ENCODE measurements at places on chromosomes 7 and 10.

- no peak for DNase-seq
Measured at GRCh38 chr10:102460836-102461186, 9.5 kb upstream of the C10orf95 start.

DNA sequence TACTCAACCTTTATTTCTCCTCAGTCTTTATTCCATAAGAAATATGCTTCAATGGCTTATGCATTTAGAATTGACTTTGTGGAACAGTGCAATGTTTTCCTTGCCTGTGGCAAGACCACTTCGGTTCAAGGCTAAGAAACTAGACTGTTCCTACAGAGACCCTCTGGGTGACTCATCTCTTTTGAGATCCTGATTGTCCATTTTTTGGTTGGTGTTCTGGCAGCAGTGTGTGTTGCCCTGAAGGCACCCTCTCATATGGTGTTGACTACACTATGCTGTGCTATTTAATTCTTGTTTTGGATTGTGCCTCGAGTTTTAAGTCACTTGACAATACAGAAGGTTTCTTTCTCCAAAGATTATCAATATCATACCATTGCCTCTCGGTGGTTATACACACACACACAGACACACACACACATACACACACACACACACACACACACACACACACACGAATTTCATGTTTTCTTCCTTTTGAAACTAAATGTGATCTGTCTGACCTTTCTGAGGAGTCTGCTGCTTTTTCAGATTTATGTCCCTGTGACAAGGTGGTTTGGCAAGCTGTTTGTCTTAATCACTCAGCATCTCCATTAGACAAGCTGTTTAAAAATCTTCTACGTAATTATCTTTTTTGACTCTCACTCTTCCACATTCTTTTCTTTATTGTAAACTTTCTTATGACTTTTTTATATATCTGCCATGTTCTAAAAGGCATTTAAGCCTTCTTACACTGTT, 187.2 kb downstream of the VTI1A start:
- DNase-seq, result no peak

DNA sequence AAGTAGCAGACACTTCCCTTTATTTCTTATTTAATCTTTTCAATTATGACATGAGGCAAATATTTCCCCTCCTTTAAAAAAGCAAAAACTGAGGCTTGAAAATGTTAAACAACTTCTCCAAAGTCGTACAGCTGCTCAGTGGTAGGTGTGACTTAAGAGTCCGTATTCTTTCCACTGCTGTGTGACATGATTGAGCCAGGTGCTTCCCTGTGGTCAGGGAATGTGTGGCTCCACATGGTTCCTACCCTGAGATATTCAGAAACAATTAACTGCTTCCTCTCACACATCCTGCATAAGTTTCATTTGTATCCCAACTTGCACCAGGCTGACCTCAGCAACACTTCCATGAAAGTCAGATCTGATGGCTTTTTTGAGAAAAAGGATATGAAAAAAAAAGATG, 13.6 kb downstream of the OPALIN start:
- DNase-seq, result no peak

DNA sequence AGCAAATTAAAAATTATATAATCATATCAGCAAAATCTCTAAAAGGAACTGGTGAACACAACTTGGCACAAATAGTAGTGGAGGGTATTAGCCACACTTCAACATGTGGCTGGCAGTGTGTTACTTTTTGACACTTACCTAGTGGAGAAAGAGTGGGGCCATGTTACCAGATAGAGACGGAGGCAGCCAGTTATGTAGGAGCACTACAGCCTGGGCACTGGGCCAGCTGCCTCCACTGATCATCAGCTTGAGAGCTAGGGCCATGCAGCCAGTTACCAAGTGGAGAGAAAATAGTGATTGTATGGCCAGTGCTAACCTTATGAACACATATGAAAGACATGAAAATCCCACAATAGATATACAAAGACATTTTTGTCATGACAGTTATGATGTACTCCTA, 243.1 kb downstream of the CTNNA3 start:
- DNase-seq, result no peak

GRCh38 chr10:119817991-119818888, 54.4 kb downstream of the MCMBP start:
- DNase-seq, result peak; percentile 39

DNA sequence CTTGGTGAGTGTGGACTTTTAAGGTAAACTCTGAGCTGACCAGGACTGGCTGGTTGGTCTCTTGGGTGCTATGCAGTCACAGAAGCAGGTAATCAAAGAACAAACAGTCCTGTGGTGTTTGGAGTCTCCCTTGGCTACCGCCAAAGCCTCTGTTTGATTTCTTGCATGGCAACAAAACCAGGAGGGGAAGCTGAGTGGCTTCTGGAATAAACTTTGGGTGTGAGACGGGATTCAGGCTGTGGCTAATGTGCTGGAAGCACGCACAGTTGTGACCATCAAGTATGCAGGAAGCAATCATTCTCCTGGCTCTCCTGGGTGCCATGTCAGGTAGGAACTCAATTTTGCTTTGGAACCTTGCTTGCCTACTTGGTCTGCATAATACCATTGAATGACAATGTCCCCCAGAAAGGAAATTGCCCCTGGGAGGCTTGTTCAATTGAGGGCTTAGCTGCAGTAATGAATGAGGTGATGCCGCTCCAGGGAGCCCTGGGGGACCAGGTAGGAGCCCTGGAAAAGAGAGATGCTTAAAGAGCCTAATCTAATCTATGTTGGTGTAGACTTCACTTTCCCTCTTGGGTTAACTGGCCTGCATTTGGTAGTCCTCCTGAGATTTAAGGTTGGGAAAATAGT, at the start of gene CDHR3:
Gene CDHR3 (plus strand): TSS at position 227 of the 630 bp plus-strand sequence. CDS start 55 bp downstream, at position 282.
- no peak for DNase-seq

- DNase-seq, result peak; percentile 24
Measured at GRCh38 chr7:15972862-15973275, 286.4 kb upstream of the MEOX2 start.

GRCh38 chr10:70376436-70377378, 5.7 kb downstream of the LRRC20 start:
- DNase-seq, result no peak

- no peak for DNase-seq
Measured at GRCh38 chr10:132463333-132464255, 66.6 kb downstream of the PWWP2B start.

- no peak for DNase-seq
Measured at GRCh38 chr7:76332078-76332477, 26.7 kb downstream of the YWHAG start.

GRCh38 chr7:83366629-83367028, 203.9 kb upstream of the PCLO start:
- DNase-seq, result no peak

DNA sequence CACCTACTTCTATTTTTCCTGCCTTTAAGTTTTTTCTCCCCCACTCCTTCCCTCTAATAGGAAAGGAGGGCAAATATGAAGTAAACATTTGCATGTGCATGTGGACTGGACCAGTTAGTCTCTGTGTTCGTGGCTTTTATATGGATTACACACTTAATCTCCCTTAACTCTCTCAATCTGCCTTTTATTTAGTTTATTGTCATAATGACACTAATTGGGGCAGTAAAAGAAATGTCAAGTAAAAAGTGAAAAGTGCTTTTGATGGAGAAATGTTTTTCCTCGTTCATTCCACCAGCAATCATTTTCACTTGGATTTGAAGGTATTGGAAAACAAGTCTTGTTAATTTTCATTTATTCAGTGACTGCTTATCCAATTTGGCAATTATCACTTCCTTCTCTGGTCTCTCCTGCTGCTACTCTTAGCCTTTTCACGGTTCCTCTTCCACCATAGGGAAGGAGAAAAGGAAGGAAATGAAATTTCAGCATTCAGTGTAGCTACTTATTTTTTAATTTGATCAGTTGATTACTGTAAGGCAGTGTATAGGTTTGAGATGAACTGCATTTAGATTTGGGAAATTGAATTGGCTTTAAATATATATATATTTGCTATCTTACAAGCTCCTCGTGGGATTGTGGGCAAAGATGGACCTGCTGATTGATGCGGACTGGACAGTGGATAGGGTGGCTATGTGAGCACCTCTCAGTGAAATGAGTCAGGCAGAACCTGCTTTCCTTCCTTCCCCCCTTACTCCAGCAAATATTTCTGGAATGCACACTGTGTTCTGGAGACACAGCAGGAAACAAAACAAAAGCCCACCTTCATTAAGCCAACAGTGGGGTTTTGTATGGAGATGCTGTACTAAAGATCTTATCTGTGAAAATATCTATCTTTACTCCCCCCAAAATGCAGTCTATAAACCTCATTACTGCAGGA, 77.5 kb downstream of the LRRC4 start:
- no peak for DNase-seq

- no peak for DNase-seq
Measured at GRCh38 chr10:45456822-45457221, 82.8 kb downstream of the ALOX5 start.

DNA sequence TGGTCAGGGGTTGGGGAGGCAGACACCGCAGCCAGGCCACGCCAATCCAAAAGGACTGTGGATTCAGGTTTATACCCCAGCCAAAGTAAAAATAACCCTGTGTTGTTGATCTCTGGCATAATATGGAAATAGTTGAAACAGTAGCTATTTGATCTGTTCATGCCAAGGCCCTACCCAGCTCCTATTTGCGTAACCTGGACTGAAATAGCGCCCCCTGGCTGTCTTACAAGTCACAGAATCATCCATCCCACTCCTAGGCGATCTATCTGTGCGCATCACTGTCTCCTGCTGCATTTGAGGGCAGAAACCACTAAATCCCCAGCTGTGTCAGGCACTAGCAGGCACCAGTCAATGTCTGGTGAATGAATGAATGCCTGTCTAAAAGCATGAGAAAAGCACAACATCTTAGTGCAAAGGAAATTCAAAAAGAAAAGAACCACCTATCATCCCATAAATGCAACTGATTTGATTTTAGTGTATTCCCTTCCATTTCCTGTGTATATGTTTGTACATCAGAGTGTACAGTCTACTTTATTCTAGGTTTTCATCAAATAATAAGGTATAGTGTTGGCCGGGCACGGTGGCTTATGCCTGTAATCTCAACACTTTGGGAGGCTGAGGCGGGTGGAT, 160.0 kb downstream of the SLIT1 start:
- DNase-seq, result no peak

GRCh38 chr10:49111320-49111698, 4.0 kb downstream of the VSTM4 start:
- DNase-seq, result no peak

GRCh38 chr7:76232698-76233097, 31.0 kb downstream of the SRRM3 start:
- no peak for DNase-seq

DNA sequence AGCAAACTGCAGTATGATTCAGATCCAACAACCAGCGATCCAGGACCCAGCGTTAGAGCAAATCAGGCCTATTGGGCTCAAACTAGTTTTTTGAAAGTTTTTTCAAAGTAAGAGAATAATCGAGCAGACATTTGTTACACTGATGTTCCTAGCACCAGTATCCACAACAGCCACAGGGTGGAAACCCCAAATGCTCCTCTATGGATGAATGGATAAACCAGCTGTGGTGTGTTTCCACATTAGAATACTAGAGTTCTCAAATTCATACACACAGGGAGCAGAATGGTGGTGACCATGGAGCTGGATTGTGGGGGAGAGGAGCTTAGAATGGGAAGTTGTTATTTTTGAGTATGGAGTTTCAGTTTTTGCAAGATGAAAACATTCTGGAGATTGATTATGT, 60.7 kb downstream of the PDIA4 start:
- DNase-seq, result no peak

GRCh38 chr7:1592299-1592871, 22.6 kb upstream of the PSMG3 start:
- no peak for DNase-seq

DNA sequence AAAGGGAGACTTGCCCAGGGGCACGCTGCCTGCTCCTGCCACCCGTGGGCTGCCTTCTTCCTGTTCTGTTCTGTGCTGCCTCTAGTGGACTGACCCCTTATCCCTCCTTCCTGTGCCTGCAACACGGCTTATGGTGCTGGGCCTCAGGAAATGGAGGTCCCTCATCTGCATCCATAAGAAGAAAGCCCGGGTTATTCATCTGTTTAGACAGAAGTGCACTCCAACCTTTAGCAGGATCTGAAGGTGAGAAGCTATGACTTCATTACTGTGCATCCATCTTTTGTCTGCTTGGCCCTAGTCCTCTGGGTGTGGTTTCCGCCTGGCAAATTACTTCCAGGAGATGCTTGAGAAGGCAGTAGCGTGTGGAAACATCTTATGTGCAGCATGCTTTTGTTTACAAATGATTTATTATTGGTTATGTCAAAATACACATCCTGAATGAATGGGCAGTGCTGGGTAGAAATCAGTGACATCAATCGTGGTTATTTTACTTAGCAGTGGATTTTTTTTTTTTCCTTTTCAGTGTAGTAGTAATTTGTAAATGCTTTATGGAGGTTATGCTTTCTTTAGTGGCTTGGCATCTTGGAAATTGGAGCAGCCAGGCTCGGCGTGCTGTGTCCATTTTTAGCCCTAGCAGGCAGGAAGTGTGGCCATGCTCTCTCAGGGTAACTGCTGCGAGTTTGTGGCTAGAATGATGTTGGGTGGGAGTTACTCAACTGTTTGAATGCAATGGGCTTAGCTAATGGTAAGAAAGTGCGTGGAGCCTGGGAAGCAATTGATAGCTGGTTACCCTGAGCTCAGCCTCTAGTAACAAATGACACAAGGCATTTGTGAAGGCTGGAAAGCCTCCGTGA, 12.7 kb downstream of the PTPRE start:
- peak; percentile 41 for DNase-seq

DNA sequence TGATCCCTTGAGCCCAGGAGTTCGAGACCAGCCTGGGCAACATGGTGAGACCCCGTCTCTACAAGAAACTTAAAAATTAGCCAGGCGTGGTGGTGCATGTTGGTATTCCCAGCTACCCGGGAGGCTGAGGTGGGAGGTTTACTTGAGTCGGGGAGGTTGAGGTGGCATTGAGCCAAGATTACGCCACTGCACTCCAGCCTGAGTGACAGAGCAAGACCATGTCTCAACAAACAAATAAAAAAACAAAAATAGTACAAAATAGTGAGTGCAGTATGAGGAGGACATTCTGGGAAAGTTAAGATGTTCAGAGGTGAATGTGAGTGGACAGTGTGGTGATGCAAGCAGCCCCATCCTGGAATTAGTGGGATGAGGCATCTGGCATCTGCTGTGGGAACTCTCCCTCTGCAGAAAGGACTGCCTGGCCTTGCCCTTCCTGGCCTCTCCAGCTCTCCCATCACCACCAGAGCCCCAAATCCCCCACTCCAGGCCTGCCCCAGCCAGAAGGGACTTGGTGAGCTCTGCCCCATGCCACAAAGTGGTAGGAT, 96.6 kb upstream of the PARD3 start:
- no peak for DNase-seq

DNA sequence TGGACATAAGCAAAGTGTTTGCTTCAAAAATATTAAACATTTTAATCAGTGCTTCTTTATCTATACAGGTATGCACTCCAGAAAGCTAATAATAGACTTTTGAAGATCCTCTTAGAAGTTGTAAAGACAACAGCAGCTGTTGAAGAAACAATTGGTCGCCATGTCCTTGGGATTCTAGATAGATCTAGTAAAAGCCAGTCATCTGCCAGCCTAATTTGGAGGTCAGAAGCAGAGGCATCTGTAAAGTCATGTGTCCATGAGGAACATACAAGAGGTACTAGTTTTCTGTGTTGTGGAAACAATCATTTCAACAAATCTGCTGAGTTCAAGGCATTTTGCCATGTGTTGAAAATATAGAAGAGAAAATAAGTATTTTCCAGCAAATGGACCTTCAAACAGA, 89.3 kb downstream of the CYP51A1 start:
- DNase-seq, result no peak
